ENCODE measurements at places on chromosomes 16 and 17. TPM values are rescaled to one million over a fixed set of nuclear protein-coding genes. Genes with fewer than 3 reads are reported as not detected.

- DNase-seq = no peak
Measured at GRCh38 chr17:2033153-2033552, 3.2 kb downstream of the DPH1 start.

GRCh38 chr17:16915752-16916556 is 56.0 kb downstream of the TNFRSF13B start:
- no peak for DNase-seq

GRCh38 chr17:57721967-57722703 is 23.0 kb downstream of the CCDC182 start:
- no peak for DNase-seq

DNA sequence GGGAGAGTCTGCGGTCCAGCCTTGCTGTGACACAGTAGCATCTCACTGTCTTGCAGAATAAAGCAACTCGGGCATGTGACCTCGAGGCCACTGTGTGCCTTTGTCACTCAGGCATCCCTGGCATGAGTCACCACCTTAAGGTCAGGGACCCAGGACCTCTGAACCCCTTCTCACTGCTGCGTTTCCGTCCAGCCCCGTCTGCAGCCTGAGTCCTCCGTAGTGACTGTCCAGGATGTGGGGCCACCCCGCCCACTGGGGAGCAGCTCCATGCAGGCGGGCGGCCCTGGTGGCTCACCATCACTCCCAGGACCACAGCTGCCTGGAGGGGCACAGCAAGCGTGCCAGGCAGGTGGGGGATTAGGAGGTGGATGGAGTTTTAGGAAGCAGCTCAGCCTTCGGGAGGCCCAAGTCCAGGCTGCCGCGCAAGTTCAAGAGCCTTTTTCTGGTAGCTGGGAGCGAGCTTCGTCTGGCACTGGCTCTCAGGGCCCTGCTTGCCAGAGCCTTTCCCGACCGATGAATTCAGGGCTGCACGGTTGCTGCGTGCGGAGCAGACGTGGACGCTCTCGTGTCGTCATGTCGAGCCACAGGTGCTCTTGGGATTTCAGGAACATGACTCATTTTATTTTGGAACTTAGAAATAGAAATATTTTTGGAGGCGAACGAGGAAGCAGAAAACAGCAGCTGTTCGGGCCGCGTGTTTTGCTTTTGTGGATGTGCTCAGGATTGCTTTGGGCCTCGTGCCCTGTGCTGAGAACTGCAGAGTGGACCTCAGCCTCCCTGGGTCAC is 16.8 kb downstream of the KCTD5 start:
- DNase-seq = no peak

- peak; percentile 63 for DNase-seq
Measured at GRCh38 chr17:8745586-8746500, 1.2 kb upstream of the CCDC42 start.

GRCh38 chr17:37888881-37889280 is 35.3 kb upstream of the TBC1D3K start:
- no peak for DNase-seq

DNA sequence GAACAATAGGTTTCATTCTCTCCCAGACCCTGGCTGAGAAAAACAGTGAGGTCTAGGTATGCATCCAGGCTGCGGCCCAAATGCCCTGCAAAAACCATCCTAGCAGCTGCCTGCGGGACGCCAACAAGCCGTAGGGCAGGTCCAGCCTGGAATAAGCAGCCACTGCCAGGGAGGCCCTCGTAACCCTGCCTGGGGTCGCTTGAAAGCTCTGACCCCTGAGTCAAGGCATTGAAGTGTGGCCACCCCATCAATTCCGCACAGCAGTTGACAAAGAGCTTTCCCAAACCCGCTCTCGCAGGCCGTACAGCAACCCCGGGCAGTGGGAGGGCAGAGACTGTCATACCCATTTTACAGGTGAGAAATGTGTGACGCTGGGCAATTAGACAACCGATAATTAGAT is 11.1 kb downstream of the TRPV1 start:
- no peak for DNase-seq

DNA sequence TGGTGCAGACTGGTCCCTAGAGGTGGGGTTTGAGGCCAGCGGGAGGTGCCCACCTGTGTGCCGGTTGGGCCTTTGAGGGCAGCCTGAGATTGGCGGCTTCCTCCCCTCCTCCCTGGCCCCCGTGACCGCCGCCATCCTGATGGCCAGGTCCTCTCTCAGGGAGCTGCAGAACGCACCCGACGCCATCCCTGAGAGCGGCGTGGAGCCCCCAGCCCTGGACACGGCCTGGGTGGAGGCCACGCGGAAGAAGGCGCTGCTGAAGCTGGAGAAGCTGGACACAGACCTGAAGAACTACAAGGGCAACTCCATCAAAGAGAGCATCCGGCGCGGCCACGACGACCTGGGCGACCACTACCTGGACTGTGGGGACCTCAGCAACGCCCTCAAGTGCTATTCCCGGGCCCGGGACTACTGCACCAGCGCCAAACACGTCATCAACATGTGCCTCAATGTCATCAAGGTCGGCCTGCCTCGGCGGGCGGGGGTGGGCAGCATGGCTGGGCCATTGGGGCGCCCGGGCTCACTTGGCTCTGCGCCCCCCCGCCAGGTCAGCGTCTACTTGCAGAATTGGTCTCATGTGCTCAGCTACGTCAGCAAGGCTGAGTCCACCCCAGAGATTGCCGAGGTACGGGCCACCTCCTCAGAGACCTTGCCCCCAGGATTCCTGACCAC is 2.8 kb downstream of the GPS1 start:
- no peak for DNase-seq

GRCh38 chr16:14337303-14338191 is 266.4 kb downstream of the MRTFB start:
- no peak for DNase-seq

- no peak for DNase-seq
Measured at GRCh38 chr16:88337538-88337937, 45.2 kb upstream of the ZNF469 start.

CCDC57 gene
- polyA plus RNA-seq = 93.3 TPM

PIPOX gene
- 4.2 TPM for polyA plus RNA-seq

PDILT gene
- polyA plus RNA-seq = 0.14 TPM

ATF7IP2 gene
- polyA plus RNA-seq = 18.5 TPM

RNF157 gene
- 22.0 TPM for polyA plus RNA-seq

Data from left renal cortex interstitium (tissue), 4 donors.